Pulmonary artery endothelial cell (primary cell): ENCODE measurements at places on chromosomes 1 and 21. TPM values are rescaled to one million over a fixed set of nuclear protein-coding genes. Genes with fewer than 3 reads are reported as not detected.

DNA sequence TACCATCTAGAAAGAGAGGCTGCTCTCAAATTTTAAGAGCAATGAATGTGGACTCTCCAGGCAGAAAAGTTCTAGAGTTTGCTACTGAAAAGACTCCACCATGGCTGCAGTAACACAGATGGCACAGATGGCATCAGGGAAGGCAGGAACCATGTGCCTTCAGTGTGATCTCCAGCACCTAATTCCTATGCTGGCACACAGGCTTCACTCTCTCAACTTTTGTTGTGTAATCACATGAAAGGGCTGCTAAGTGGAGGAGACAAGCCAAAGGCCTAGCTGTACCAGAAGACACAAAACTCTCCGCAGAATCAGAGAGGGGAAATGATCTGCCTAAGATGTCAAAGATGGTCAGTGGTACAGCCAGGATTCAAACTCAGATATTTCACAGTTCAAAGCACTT is 31.1 kb downstream of the ERI3 start:
- no peak for DNase-seq

DNA sequence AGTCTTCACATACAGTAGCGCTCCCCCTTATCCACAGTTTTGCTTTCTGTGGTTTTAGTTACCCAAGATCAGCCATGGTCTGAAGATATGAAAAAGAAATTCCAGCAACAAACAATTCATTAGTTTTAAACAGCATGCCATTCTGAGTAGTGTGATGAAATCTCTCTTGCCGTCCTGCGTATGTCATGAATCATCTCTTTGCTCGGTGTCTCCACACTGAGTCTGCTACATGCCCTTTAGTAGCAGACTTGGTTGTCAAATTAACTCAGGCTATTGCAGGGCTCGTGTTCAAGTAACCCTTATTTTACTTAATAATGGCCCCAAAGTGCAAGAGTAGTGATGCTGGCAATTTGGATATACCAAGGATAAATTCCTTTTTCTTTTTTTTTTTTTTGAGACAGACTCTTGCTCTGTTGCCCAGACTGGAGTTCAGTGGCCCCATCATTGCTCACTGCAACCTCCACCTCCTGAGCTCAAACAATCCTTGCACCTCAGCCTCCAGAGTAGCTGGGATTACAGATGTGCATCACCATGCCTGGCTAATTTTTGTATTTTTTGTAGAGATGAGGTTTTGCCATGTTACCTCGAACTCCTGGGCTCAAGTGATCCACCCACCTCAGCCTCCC is 22.6 kb downstream of the PHACTR4 start:
- DNase-seq: no peak

- no peak for DNase-seq
Measured at GRCh38 chr1:241440904-241441303, 78.7 kb downstream of the FH start.

DNA sequence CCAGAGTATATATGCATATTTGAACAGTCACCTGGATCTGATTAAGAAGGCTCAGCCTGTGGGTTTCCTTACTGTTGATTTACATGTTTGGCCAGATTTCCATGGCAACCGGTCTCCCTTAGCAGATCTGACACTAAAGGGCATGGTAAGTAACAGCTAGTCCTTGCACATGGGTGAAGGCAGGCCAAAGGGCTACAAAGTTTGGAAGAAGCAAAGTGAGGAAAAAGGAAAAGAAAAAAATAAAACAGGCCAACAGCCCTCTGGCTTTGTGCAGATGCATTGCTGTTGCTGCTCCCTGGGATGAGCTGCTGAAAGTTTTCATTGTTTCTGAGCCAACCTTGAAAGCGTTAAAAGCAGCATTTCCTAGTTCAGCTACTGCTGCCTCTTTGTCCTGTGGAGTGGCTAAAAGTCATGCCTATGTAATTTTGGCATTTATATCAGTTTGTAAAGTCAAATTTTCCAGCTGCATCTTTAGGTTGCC is 176.5 kb upstream of the HOOK1 start:
- DNase-seq: no peak

DNA sequence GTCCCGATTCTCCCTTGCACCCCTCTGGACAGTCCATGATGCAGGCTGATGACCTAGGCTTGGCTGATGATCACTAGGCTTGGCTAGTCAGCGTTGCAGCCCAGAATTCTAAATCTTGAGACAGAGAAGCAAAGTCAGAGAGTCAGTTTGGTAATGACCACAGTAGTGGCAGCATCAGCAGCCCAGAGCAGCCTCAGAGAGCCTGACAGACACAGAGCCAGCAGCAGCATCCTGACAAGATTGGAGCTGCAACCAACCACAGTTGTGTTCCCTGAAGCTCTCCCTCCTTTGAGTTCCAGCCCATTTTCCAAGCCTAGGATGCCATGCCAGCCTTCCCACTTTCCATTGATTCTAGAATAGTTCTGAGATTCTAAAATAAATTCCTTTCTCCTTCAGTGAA is 16.8 kb upstream of the ITLN1 start:
- no peak for DNase-seq

DNA sequence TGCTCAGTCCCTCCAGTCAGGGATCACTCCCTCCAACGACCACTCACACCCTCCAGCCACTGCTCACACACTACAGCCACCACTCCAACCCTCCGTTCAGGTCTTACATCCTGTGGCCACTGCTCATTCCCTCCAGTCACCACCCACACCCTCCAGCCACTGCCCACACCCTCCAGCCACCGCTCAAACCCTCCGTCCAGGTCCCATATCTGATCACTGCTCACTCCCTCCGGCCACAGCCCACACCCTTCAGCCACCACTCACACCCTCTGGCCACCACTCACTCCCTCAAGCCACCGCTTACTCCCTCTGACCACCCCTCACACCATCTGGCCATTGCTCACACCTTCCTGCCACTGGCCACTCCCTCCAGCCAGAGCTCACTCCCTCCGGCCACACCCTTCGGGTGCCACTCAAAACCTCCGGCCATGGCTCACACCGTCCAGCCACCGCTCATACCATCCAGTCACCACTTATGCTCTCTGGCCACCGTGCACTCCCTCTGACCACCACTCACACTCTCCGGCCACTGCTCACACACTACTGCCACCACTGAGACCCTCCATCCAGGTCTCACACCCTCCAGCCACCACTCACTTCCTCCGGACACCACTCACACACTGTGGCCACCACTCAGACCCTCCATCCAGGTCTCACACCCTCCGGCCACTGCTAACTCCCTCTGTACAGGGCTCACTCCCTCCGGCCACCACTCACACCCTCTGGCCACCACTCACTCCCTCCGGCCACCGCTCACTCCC is 4.7 kb upstream of the TFF1 start:
- DNase-seq: no peak

DNA sequence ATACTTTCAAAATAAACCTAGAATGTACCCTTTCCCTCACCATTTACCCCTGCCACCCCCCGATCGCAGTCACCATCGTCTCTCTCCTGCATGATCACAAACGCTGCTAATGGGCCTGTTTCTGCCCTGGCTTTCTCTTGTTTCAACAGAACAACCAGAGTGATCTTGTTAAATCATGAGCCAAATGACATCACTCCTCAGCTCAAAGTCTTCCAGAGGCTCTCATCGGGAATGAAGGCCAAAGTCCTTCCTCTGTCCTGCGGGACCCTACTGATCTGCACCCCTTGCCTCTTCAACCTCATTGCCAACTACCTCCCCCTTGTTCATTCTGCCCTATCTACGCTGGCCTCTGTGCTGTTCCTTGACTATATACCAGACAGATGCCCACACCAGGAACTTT is 39.4 kb upstream of the PTGFRN start:
- DNase-seq: no peak

DNA sequence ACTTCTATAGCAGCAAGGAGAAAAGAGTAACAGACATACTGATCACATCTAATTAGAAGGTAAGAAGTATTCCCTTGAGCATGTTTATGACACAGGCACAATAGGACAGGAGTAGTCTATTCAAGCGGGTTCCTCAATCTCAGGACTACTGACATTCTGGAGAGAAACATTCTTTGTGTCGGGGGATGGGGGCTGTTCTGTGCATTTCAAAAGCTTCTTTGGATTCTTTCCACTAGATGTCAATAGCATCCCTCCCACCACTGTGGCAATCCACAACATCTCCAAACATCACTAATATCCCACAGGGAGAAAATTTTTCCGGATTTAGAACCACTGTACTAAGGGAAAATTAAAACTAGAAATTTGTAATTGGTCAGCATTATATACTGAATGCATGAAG is 56.9 kb downstream of the ADAMTS5 start:
- no peak for DNase-seq

GRCh38 chr1:222709700-222710153 is 2.6 kb downstream of the AIDA start:
- no peak for DNase-seq

- no peak for DNase-seq
Measured at GRCh38 chr1:63366908-63367214, 566 bp upstream of the ALG6 start.

DNA sequence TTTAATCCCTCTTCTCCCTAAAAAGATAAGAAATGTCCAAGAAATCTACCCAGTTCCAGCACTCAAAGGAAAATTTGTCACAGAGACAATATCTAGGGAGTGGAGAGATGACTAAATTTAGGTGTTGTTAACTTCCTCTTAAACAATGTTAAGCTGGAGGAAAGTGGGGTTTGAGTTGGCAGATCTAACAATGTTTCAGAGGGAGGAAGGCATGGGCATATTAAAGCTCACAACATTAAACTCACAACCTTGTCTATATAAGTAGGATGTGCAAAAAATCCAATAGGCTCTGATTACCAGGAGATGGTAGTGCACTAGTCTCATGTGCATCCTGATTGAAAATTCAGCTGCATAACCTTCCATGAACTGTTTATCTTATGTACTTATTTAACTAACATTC is 190.1 kb downstream of the BARHL2 start:
- no peak for DNase-seq

DNA sequence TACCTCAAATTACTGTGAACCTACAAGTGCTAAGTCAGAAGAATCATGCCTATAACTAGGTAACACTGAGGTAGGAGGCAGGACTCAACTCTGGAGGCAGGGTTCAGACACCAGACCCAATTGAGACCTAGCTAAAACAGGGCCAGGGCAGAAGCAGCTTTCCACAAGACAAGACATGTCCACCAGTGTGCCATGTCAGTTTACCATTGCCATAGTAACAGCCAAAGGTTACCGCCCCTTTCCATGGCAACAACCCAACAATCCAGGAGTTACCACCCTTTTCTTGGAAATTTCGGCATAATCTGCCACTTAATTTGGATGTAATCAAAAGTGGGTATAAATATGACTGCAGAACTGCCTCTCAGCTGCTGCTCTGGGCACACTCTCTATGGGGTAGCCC is 432.3 kb downstream of the DPYD start:
- no peak for DNase-seq

GRCh38 chr21:29343519-29343918 is 44.8 kb downstream of the BACH1 start:
- DNase-seq: peak; percentile 47

DNA sequence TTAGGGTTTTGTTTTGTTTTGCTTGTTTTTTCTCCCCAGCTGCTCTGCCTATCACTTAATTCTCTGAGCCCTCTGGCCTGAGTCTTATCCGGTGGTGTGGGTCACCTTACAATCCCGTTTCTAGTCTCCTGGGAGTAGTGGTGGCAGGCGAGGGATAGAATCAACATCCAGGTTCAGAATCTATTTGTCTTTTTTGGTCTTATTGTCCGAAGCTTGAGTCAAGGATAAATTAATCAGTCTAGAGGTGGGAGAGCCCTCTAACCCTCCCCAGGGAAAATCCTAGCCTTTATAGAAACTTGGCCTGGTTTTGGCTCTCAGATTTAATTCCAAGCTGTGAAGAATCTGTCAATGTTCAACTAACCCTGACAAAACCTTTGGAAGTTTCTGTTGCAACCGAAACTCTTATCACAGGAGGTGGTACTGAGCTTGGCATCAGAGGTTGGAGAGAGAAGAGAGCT is 246.3 kb downstream of the FGGY start:
- no peak for DNase-seq

DNA sequence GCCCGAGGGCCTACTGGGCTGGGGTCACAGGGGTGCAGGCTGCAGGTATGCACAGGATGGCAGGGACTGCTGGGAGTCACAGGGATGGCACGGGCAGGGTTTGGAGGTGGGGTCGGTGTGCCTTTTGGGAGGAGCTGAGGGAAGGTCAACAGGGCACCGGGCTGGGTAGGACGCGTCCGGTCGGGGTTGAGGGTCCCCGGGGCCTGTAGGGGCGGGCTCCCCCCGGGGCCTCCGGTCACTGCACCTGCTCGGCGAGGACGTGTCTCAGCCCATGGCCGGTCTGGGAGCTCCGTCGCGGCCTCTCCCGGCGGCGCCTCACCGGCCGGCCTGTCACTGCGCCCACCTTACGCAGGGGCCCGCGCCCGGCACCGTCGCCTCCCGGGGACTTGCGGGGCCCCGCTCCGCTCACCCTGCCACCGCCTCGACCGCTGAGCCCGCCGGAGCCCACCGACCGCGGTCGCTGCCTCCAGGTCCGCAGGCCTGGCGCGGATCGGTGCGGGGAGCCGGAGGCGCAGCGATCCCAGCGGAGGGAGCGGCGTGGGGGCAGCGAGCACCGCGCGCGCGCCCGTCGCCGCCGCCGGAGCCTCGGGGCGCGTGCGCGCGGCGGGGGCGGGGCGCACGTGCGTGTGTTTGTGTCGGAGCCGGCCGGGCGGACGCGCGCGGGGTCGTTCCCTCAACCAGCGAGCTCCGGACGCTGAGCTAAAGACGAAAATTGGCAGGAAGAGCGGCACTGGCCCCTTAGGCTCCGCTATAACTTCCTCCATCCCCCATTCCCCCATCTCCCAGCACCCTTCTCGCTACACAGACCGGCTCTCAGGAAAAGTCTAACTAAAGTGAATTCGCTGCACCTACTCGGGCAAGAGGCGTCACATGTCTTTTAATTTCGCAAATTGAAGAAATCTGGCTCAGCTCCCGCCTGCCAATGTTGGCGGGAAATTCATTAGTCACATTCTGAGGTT is at the start of gene AMIGO1:
Gene AMIGO1, minus strand, starts transcription at position 552 of the 959 bp plus-strand sequence. CDS start 815 bp downstream, outside the sequence.
- DNase-seq: no peak

DNA sequence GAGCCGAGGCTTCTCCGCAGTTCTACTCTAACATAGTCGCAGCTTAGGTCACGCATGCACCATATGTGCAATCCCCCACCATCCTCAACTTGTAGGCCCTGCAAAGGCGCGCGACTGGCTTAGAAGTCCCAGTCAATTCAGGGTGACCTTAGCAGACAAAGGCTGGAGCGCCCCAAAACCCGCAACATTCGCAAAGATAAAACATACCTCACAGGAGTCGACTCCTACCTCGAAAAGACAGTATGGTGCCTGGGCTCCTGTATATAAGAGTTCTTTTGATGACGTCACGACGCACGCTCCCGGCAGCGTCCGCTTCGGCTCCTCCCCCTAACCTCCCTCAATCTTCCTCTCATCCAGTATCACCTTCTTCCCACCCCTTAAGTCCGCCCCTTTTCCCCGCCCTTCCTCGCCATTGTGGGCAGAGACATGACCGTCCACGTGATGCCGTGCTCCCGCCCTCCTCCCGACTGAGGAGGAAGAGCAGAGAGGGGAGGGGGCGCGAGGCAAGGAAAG is at the start of gene GAS5:
Gene GAS5, minus strand, starts transcription at position 237 of the 513 bp plus-strand sequence.
- peak; percentile 99 for DNase-seq

The KRTAP10-9 gene
- not detected in 2 replicates for total RNA-seq

The C1QB gene
- not detected in 2 replicates for total RNA-seq

The FRRS1 gene
- 1.4 and 3.0 TPM in 2 replicates for total RNA-seq

The VANGL2 gene
- total RNA-seq: not detected in 2 replicates

The TRIM67 gene
- total RNA-seq: not detected in 2 replicates

The FAM229A gene
- 0.53 and 0.60 TPM in 2 replicates for total RNA-seq

The LCE3E gene
- total RNA-seq: not detected in 2 replicates

The SPRR2E gene
- total RNA-seq: not detected in 2 replicates

The CRP gene
- 0.07 TPM in 1 of 2 replicates, not detected in the other for total RNA-seq

The CYP2J2 gene
- 0.20 and 0.42 TPM in 2 replicates for total RNA-seq

The SEMA4A gene
- 0.42 and 0.59 TPM in 2 replicates for total RNA-seq
